ENCODE measurements at places on chromosomes 16 and 17.

GRCh38 chr17:37220607-37220953, 155.2 kb upstream of the C17orf78 start:
- H3K36me3 ChIP-seq, result peaks cover 9% of the 10 kb centered on the region
- DNase-seq, result peak; percentile 18
- H3K27ac ChIP-seq, result no peak overlapping the region
- no peak overlapping the region for H3K4me3 ChIP-seq
- no peaks in the 10 kb centered on the region for H3K4me1 ChIP-seq
- H3K27me3 ChIP-seq, result no peaks in the 10 kb centered on the region

DNA sequence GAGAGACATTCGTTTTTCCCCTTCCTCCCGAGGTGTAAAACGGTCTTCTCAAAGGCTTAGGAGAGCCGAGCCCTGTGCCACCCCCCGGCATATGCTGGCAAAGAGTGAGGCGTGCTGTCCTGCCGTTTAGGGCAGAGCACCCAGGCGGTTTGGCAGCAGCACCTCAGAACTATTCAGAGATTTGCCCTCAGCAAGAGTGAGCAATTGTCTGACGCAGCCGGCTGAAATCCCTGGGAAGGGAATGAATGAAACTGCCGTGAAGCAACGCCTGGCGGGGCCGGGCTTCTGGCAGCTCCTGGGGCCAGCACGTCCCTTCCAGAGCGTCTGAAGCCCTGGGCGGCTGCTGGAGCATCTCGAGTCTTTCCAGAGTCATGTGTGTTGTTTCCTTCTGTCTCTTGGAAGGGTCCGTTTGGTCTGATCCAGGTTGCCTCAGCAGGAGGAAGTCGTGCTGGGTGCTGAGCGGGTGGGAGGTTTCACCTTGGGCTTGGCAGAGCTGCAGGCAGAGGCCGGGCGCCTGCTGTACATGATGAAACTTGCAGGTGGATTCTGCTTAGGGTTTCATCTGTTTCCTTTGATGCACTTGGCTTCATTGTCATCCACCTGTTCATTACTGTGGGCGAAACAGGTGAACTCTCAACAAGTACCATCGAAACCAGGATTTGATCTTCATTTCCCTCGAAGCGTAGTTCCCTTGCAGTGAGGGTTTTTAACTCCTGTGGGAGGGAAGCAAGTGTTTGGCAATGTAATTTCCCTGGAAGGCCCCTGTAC, 35.4 kb downstream of the TBCD start:
- no peaks in the 10 kb centered on the region for H3K4me1 ChIP-seq
- no peak overlapping the region for H3K4me3 ChIP-seq
- no peaks in the 10 kb centered on the region for H3K27me3 ChIP-seq
- H3K27ac ChIP-seq, result no peak overlapping the region
- no peak for DNase-seq
- H3K36me3 ChIP-seq, result peaks cover 13% of the 10 kb centered on the region

GRCh38 chr17:64192589-64192988, 62.6 kb upstream of the ERN1 start:
- no peak for DNase-seq
- H3K36me3 ChIP-seq, result peaks cover 16% of the 10 kb centered on the region
- H3K4me1 ChIP-seq, result peaks cover under 1% of the 10 kb centered on the region

DNA sequence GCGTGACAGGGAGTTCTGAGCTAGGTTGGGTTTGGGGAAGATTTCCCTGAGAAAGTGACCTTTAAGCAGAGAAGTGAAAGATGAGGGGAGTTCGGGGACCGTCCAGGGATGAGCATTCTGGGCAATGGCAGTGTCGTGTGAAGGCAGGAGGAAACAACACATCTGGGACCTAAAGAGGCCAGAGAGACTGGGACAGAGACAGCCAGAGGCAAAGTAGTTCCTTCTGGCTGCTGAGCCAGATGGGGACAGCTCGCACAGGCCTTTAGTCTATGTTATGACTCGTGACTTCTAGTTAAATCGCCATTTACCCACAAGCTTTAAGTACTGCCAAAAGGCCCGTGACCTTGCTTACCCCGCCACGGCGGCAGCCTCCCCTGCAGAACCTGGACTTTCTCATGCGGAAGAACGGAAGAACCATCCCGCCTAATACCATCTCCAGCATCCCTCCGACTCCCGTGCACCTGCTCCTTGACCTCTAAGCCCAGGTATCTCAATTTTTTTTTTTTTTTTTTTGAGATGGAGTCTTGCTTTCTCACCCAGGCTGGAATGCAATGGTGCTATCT, 8.5 kb upstream of the MED11 start:
- DNase-seq, result no peak
- H3K27me3 ChIP-seq, result no peaks in the 10 kb centered on the region
- no peak overlapping the region for H3K27ac ChIP-seq

- no peak overlapping the region for H3K27ac ChIP-seq
- no peak overlapping the region for H3K4me3 ChIP-seq
- no peaks in the 10 kb centered on the region for H3K27me3 ChIP-seq
- no peak for DNase-seq
- H3K4me1 ChIP-seq, result no peaks in the 10 kb centered on the region
- H3K36me3 ChIP-seq, result peaks cover 9% of the 10 kb centered on the region
Observed at GRCh38 chr17:35645923-35646322, 58.8 kb downstream of the AP2B1 start.

GRCh38 chr17:50765454-50766221, 1.7 kb downstream of the ANKRD40CL start:
- DNase-seq, result no peak
- no peak overlapping the region for H3K27ac ChIP-seq
- no peaks in the 10 kb centered on the region for H3K36me3 ChIP-seq

DNA sequence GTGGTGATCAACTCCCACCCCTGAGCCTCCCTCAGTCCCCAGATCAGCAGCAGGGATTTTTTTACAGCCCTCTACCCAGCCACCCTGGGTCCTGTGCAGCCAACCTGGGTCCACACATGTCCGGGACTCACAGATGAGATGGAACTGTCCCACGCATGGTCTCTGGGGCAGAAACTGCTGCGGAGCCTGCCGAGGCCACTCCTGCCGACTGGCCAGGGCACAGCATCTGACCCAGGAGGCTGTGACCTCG, 48.0 kb upstream of the ZCCHC14 start:
- H3K36me3 ChIP-seq, result no peaks in the 10 kb centered on the region
- H3K4me1 ChIP-seq, result no peaks in the 10 kb centered on the region
- H3K4me3 ChIP-seq, result no peak overlapping the region
- DNase-seq, result no peak
- H3K27ac ChIP-seq, result no peak overlapping the region
- H3K27me3 ChIP-seq, result no peaks in the 10 kb centered on the region

DNA sequence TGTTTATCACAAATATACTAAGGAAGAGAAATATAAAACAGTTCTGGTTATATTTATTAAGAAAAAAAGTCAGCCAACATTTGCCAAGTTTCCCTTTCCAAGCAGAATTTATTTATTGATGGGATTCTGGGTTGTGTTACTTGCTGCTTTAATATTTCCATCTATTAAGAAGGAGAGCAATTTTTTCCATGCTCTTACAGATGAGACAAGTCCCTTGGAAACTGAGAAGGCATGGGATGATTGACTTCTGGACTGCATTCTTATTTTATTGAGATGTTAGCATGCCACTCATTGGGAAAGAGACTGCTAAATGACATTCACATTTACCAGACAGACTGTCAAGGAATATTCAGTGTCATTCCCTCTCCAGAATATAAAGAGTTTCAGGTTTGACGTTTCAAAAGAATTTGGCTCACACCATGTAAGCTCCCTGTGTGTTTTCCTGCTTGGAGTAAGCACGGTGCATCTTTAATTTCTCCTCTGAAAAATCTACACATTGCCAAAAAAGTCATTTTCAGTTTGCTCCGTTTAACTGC, 1565.2 kb upstream of the GOT2 start:
- H3K27ac ChIP-seq, result no peak overlapping the region
- DNase-seq, result no peak
- no peak overlapping the region for H3K4me3 ChIP-seq
- H3K27me3 ChIP-seq, result no peaks in the 10 kb centered on the region

GRCh38 chr17:8073627-8074484, 13.7 kb downstream of the ALOX12B start:
- peaks cover 49% of the 10 kb centered on the region for H3K27me3 ChIP-seq
- DNase-seq, result peak; percentile 83
- H3K4me3 ChIP-seq, result no peak overlapping the region
- no peak overlapping the region for H3K27ac ChIP-seq
- no peaks in the 10 kb centered on the region for H3K36me3 ChIP-seq

DNA sequence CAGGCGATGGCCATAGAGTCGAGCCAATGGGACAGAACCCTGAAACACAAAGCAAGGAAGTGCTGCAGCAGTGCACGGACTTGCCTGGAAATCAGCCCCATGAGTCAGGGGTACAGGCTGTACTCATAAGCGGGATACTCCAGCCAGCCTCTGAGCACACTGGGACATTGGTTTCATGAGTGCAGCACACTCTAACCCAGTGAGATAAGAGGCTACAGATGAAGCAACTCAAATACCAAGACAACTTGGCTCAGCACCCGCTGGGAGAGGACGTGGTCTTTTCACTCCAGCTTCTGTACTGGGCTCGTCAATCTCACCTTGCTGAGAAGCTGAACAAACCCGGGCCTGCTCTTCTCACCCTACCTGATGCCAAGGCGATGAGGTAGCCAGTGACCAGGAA, 98.2 kb downstream of the AXIN2 start:
- DNase-seq, result peak; percentile 98
- no peak overlapping the region for H3K4me3 ChIP-seq

DNA sequence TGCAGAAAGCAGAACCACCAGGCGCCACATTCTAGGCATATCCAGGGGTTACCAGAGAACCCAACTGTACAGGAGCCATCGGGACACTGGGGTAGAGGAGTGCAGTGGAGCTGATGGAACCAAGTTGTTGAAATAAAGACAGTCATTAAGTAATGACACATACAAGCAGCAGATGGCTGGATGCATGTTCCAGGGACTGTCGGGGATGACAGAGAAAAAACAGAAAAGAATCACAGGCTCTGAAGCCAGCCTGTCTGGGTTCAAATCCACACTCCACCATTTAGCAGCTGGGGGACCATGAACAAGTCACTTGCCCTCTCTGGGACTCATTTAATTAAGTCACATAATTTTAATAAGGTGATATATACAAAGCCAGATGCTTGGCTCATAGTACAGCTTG, 117.1 kb downstream of the ZNF423 start:
- no peaks in the 10 kb centered on the region for H3K4me1 ChIP-seq
- no peak overlapping the region for H3K27ac ChIP-seq
- H3K27me3 ChIP-seq, result no peaks in the 10 kb centered on the region
- H3K36me3 ChIP-seq, result no peaks in the 10 kb centered on the region
- H3K4me3 ChIP-seq, result no peak overlapping the region

- no peak overlapping the region for H3K4me3 ChIP-seq
- no peaks in the 10 kb centered on the region for H3K27me3 ChIP-seq
- DNase-seq, result no peak
- no peaks in the 10 kb centered on the region for H3K4me1 ChIP-seq
- H3K27ac ChIP-seq, result no peak overlapping the region
- H3K36me3 ChIP-seq, result no peaks in the 10 kb centered on the region
Observed at GRCh38 chr16:80147026-80147655, 393.7 kb upstream of the DYNLRB2 start.

GRCh38 chr16:75025761-75026160, 26.9 kb downstream of the ZNRF1 start:
- no peaks in the 10 kb centered on the region for H3K27me3 ChIP-seq
- DNase-seq, result no peak
- H3K36me3 ChIP-seq, result peaks cover 3% of the 10 kb centered on the region
- H3K4me1 ChIP-seq, result peaks cover 8% of the 10 kb centered on the region

- DNase-seq, result no peak
- no peak overlapping the region for H3K27ac ChIP-seq
- H3K4me3 ChIP-seq, result no peak overlapping the region
- H3K4me1 ChIP-seq, result no peaks in the 10 kb centered on the region
- no peaks in the 10 kb centered on the region for H3K27me3 ChIP-seq
Observed at GRCh38 chr17:57715981-57716380, 29.1 kb downstream of the CCDC182 start.

DNA sequence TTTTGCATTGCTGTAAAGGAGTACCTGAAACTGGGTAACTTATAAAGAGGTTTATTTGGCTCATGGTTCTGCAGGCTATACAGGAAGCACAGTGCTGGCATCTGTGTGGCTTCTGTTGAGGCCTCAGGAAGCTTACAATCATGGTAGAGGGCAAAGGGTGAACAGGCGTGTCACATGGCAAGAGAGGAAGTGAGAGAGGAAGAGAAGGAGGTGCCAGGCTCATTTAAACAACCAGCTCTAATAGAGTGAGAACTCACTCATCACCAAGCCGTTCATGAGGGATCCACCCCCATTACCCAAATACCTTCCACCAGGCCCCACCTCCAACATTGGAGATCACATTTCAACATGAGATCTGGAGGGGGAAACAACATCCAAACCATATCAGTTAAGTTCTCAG, 16.4 kb upstream of the CLEC19A start:
- H3K4me3 ChIP-seq, result no peak overlapping the region
- H3K36me3 ChIP-seq, result no peaks in the 10 kb centered on the region
- H3K4me1 ChIP-seq, result no peaks in the 10 kb centered on the region
- no peak for DNase-seq

DNA sequence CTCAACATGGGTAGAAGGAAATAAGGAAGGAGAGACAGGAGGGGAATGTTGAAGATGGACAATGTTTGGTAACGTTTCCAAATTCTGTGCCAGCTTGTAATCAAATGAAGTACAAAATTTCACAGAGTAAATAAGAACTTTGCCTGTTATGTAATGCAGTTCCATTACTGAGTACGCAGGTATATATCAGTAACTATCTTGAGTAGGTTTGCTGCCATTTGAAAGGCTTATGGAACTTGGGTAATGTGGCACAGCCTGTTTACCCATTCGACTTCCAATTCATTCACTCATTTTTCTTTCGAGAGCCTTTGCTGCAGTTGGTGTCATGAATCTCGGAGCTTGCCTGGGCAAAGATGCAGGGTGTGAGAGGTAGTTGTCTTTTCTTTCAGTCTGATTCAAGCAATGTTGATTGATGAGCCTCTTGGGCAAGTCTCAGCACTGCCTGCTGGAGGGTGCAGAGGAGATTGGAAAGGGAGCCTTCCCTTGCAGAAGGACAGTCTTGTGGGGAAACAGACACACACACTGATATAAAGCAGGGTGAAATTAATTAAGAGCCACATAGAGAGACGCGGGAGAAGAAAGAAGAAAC, 53.4 kb downstream of the ZNF18 start:
- H3K27ac ChIP-seq, result no peak overlapping the region
- no peaks in the 10 kb centered on the region for H3K27me3 ChIP-seq
- H3K36me3 ChIP-seq, result no peaks in the 10 kb centered on the region
- no peak for DNase-seq
- peaks cover 2% of the 10 kb centered on the region for H3K4me1 ChIP-seq

- H3K27me3 ChIP-seq, result peaks cover 6% of the 10 kb centered on the region
- H3K27ac ChIP-seq, result no peak overlapping the region
- no peak for DNase-seq
- H3K36me3 ChIP-seq, result no peaks in the 10 kb centered on the region
- H3K4me1 ChIP-seq, result peaks cover 13% of the 10 kb centered on the region
Observed at GRCh38 chr17:74427048-74427762, 4.7 kb upstream of the GPRC5C start.

GRCh38 chr17:66716236-66717026, 118.5 kb upstream of the CACNG5 start:
- no peak overlapping the region for H3K27ac ChIP-seq
- H3K4me1 ChIP-seq, result no peaks in the 10 kb centered on the region
- H3K36me3 ChIP-seq, result no peaks in the 10 kb centered on the region
- H3K4me3 ChIP-seq, result no peak overlapping the region

DNA sequence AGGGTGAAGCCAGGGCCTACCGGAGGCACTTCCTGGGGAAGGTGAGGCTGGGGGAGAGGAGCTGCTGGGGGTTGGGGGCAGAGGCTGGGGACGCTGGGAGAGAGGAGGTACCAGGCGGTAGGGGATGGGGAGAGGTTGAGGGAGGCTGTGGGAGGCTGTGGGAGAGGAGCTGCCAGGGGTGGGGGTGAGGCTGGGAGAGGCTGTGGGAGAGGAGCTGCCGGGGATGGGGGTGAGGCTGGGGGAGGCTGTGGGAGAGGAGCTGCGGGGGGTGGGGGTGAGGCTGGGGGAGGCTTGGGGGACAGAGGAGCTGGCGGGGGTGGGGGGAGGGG, 99.4 kb downstream of the OR1D5 start:
- no peak overlapping the region for H3K27ac ChIP-seq
- H3K4me1 ChIP-seq, result peaks cover 52% of the 10 kb centered on the region
- H3K27me3 ChIP-seq, result no peaks in the 10 kb centered on the region
- DNase-seq, result no peak
- H3K36me3 ChIP-seq, result no peaks in the 10 kb centered on the region

All from trophoblast cell (in vitro differentiated cells and primary cell).